PC-9 (cell line): ENCODE measurements at places on chromosomes 12 and 14. TPM values are rescaled to one million over a fixed set of nuclear protein-coding genes. Genes with fewer than 3 reads are reported as not detected.

HPD gene
- total RNA-seq: 0.35 and 0.92 TPM in 2 replicates

ENDOU gene
- total RNA-seq: 0.25 and 0.39 TPM in 2 replicates

SLC16A7 gene
- 2.7 and 5.0 TPM in 2 replicates for total RNA-seq

WSCD2 gene
- not detected in 2 replicates for total RNA-seq

FAM181A gene
- total RNA-seq: not detected in 2 replicates

WNT1 gene
- not detected in 2 replicates for total RNA-seq

OR10G2 gene
- total RNA-seq: not detected in 2 replicates

NTS gene
- total RNA-seq: not detected in 2 replicates

CARMIL3 gene
- not detected in 2 replicates for total RNA-seq

KRT77 gene
- total RNA-seq: not detected in 2 replicates

RIPK3 gene
- 4.0 and 6.4 TPM in 2 replicates for total RNA-seq
